NCI-H446 (cell line): ENCODE measurements at places on chromosomes 13 and 19.

DNA sequence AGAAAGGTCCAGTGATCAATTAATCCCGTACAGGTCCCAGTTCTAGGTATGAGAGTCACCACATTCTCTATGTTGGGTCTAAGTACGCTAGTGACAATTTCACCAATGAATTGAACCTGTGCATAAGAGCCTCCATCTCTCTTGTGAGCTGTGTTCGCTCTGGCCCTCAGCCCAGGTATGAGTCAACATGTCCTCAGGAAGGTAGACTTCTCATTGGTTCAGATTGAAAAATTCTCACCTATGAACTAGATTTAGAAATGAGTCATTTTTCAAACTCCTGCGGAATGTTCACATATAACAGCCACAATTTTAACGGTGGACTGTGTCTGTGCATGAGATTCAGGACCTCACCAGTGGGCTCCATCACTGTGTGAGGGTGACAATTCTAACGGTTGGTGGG lies 12.7 kb upstream of the ZNF43 start:
- no peak for DNase-seq

- peak; percentile 63 for DNase-seq
Measured at GRCh38 chr13:35164324-35164932, 222.4 kb downstream of the NBEA start.

- no peak for DNase-seq
Measured at GRCh38 chr13:100535426-100536135, 53.0 kb downstream of the GGACT start.

- no peak for DNase-seq
Measured at GRCh38 chr19:45177817-45178261, at the start of gene TRAPPC6A. Gene TRAPPC6A (minus strand): TSS chr19:45178237. CDS start chr19:45178218, 19 bp downstream.

DNA sequence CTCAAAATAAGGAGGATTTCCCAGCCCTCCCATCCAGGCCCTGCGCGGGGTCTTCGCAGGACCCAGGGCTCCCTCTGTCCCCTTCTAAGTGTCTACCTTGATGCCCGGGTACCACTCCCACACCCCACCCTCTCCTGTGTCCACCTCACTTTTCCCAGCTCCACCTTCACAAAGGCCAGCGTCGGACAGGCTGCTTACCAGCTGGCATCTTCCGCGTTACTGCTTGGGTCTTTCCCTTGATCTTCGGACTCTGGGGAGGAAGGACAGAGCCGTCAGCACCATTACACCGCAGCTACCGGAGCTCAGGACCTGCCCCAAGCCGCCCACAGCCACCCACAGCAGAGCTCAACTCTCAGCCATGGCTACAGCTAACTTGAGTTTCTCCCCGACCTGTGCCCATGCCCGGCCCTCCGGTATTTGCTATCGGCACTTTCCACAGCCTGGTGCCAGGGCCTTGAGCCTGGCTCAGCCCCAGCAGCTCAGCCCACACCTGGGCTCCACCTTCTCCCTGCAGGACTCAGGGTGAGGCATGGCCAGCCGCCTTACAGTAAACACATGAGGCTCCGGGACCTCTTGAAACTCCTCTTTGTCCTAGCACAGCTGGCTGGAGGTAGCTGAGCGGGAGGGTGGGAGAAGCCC lies 3.8 kb downstream of the C13orf46 start:
- DNase-seq, result no peak

DNA sequence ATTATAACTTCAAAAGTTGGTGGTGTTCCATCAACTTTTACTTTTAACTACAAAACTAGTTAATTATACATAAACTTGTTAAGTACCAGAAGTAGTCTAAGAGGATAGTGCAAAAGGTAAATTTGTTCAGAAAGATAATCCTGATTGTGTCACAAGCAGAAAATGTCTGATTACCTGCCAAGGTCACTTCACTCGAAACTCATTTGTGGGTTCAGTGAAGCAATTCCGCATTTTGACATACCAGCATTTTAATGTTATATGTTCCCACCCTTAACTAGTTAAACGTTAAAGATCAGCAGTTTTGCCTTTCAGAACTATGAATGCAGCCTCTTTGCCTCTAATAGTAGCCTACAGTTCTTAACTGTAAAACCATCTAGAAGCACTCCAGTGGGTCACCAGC lies 5.6 kb downstream of the EDNRB start:
- no peak for DNase-seq

GRCh38 chr19:35266520-35267352 lies 2.0 kb upstream of the USF2 start:
- no peak for DNase-seq

- no peak for DNase-seq
Measured at GRCh38 chr13:97535614-97536013, 101.6 kb downstream of the RAP2A start.

DNA sequence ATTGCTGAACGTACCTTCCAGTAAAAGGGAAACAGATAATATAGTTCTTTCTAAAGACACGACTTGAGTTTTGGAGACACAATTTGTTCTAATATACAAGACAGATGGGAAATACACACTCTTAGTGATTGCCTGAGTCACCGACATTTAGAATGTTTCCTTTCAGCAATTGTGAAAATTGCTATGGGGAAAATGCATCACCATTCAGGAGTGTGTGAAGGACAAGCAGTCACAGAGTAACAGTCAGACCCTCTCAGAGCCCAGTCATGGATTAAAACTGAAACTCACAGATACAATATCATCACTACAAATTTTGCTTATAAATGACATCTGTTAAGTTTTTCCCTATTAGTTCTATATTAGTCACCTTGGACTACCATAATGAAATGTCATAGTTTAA lies 286.1 kb downstream of the SPRY2 start:
- DNase-seq, result no peak

DNA sequence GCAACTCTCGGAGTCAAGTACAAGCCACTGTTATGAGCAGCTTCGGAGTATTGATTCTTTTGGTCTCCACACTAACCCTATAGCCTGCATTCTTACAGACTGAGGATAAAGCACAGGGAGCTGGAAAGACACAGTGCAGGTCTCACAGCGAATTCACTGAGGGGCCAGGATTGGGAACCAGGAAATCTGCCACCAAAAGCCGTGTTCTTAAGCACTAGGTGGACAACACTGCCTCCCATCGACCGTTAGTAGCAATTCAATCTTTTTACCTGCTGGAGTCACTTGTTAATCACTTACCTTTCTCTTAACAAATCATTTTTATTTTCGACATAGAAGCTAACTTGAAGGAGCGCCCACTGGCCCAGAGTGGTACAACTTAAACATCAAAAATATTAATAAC lies 6.3 kb downstream of the PMIS2 start:
- no peak for DNase-seq

- DNase-seq, result no peak
Measured at GRCh38 chr13:61275251-61275650, 140.4 kb downstream of the PCDH20 start.

DNA sequence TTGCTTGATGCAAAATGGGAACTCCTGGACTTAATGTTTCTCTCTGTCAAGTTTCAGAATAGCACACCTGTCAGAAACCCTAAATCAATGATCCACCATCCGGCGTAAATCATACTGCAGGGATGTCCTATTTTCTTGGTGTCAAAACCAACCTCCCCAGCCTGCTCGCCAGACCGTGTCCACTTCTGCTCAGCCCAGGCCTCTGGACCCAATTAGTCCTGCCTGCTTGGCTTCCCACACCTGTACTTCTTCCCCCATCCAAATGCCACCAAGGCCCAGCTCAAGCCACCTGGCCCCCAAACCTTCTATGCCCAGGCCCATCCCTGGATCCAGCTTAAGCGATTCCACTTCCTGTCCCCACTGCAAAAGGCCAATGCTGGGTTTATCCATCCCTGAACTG lies 25.1 kb upstream of the PEPD start:
- no peak for DNase-seq

DNA sequence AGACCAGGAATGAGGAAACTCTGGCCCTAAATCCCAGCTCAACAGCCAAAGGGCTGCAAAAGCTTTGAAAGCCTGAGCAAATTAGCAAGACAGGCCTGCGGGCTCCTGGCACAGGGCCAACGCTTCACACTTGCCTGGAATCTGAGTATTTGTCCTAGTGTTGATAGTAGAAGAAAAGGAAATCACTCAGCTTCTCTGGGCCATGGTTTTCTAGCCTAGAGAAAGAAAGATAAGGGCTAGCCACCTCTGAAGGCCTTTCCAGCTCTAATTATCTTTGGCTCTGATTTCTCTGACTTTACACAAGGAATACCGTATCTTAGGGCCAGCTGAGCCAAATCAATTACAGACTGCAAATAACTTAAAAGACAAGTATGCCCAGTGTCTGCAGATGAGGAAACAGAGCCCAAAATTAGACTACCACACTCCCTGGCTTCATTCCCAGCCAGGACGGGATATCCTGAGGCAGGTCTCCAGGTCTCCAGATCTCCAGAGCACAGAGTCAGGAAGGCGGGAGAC lies 69.6 kb downstream of the STK24 start:
- DNase-seq, result peak; percentile 11

- DNase-seq, result no peak
Measured at GRCh38 chr13:109747524-109747923, 38.9 kb downstream of the IRS2 start.

GRCh38 chr19:17079710-17080439 lies 4.3 kb downstream of the MYO9B start:
- DNase-seq, result no peak

DNA sequence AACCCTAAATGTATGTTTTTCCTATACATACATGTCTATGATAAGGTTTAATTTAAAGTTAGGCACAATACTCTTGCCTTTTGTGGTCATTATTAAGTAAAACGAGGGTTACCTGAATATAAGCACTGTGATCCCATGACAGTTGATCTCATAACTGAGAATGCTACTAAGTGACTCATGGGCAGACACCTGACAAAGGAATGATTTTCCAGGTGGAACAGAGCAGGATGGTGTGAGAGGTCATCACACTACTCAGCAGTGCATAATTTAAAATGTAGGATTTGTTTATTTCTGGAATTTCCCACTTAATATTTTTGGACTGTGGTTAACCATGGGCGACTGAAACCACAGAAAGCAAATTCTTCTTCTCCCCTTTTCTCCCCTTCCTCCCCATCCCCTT lies 178.9 kb downstream of the UGGT2 start:
- DNase-seq, result no peak

DNA sequence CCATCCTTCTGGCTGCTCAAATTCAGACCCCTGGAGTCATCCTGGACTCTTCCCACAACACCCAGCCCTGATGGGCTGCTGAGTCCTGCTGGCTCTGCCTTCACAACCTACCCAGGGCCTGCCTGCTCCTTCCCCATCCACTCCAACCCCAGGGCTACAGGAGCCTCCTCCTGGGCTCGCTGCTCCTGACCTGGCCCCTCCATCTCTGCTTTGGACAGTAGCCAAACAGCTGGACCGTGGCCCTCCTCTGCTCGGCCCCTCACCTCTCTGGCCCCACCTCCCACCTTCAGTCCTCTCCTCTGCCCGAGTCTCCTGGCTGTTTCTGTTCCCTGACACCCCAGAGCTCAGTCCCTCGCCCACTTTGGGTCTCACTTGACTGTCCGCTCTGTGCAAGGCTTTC lies 66.7 kb downstream of the CEBPG start:
- DNase-seq, result no peak

DNA sequence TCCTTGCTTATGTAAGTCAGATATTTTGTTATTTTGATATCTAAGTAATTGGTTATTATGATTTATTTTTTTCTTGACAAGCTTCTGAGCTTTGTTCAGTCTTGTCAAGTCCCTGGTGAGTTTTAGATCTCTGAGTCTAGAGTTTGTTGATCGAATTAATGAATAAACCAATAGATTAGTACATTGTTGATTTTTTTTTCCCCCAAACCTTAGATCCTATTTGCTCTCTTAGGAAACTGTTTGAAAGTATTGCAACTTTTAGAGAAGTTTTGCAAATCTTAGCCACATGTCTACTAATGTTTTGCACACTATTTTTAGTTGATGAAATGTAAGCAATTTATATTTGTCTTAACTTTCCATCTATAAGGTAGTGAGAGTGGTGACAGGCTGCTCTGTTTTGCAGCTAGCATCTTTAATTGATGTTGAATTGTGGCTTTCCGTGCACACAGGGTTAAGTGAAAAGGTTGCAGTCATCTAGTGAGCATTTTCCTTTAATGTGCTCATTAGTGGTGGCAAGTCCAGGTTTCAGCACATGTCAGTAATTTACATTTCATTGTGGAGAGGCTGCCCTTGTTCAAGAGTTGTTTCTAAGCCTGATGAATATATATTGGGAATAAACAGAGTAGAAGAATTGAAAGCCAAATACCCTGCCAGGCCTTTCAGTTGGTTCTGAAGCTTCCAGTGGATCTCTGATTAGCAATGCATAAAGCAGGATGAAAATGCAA lies 86.3 kb downstream of the PCCA start:
- no peak for DNase-seq

DNA sequence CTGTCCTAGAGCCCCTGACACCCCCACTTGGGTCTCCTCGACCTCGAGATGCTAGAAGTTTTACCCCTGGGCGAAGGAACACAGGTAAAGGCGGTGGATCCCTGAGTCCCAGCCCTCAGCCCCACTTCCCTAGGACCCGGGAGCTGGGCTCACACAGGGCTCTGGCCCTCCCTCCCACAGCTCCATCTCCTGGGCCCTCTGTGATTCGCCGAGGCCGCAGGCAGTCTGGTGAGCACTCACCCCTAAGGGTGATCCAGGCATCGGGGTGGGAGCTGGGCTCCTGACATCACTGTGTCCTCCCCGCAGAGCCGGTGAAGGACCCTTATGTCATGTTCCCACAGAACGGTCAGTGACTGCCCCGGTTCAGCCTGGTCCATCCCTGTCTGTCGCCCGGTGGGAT lies 8.3 kb downstream of the PLEKHG2 start:
- no peak for DNase-seq

DNA sequence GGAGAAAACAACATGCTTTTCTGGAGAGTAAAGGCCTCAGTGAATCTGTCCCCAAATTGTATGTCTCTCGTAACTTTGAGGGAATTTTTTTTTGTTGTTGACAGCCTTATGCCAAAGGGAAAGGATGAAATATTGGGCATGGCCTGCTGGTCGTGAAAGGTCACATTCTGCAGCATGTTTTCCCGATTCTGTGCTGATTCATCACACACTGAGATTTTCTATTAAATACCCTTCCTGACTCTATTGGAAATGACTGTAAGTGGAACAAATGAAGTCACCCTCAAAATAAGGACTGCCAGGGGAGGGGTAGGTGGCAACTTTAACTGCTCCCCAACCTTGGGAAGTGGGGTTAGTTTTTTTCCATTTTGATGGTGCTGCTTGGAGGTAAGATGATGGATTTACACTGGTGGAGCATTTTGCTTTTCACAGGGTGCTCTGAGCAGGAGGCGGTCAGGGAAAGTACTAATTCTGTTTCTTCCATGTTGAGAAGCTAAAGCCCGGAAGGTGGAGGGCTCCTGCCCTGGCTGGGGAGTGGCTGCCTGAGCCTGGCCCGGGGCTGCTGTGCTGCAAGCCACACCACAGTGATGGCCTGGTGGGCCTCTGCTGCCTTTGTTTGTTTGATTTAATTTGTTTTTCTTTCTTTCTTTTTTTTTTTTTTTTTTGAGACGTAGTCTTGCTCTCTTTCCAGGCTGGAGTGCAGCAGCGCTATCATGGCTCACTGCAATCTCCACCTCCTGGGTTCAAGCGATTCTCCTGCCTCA lies 116.8 kb upstream of the SPATA13 start:
- DNase-seq, result no peak

- DNase-seq, result no peak
Measured at GRCh38 chr13:46296115-46296822, 84.5 kb downstream of the LRRC63 start.
